ENCODE measurements at places on chromosomes 3 and 15.

DNA sequence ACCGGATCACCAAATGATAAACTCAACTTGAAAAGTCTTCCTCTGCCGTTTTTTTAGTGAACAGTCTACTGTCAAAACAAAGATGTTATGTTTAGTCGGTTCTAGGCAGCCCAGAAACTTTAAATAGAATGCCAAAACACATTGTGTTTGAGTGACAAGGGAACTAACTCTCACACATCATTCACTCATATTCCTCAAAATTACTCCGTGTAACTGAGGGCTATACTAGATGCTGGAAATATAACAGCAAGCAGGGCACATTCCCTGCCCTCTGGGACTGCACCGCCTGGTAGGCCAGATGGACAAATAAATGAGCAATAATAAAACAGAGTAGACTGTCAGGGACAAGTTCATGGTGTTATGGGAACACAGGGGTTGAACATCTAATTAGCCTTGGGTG is 251.4 kb downstream of the MAGI1 start:
- DNase-seq = no peak

- DNase-seq = no peak
Observed at GRCh38 chr3:195066441-195066841, 204.5 kb downstream of the XXYLT1 start.

DNA sequence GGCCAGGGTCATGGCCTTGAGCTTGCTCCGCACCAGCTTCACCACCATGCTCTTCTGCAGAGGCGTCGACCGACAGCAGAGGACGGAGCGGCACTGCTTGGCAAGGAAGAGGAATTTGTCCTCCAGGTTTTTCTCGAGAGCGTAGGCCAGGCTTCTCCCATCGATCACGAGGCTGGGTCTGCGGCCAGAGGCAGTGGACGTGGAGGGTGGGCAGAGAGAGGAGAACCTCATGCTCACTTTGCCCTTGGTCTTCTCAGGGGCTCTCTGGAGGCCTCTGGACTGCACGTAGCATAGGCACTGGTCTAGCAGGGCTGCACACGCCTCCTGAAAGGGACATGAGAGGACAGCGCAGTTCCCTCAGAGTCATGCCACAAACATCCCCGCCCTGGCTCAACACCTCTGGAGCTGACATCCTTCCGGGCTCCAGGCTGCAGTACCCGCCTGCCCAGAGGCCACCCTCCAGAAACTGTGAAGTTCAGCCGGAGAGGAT is 168.3 kb downstream of the ATP10A start:
- DNase-seq = no peak

GRCh38 chr3:120563356-120564022 is 32.6 kb upstream of the NDUFB4 start:
- no peak for DNase-seq
